ENCODE measurements at places on chromosomes 3 and 15.

DNA sequence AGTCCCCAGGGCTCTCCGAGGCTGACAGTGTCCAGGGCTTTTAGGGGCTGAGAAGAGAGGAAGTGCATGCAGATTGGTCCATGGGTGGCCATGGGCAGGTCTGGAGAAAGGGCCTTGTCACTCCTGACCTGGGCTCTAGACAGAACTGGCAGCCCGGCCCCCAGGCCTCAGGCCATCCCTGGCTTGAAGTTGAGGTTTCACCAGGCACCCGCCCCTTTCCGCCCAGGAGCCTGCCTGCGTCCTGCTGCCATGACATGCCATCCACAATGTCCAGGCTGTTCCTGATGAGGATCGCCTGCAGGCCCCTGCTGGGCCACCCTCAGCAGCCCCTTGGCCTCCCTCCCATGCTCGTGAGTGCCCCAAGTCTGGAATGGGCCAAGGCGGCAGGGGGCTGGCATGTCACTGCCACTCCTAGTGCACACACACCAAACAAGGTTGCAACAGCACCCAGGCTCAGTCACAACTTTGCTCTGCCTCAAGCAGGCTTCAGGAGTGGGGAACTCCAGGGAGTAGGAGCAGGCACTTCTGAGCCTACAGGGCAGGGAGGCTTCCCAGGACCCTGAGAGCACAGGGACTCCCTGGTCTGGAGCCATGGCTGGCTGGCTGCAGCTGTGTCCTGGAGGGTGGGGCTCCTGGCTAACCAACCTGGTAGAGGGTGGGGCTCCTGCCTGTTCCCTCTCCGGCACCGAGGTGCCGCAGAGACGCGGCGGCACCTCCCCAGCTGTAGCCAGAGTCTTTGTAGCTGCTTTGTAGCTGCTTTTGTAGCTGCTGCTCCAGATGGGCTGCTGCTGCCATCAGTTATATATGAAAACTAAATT lies 1457.1 kb upstream of the GBE1 start:
- no peak for DNase-seq

GRCh38 chr3:115635406-115635805 lies 12.1 kb downstream of the GAP43 start:
- no peak for DNase-seq

DNA sequence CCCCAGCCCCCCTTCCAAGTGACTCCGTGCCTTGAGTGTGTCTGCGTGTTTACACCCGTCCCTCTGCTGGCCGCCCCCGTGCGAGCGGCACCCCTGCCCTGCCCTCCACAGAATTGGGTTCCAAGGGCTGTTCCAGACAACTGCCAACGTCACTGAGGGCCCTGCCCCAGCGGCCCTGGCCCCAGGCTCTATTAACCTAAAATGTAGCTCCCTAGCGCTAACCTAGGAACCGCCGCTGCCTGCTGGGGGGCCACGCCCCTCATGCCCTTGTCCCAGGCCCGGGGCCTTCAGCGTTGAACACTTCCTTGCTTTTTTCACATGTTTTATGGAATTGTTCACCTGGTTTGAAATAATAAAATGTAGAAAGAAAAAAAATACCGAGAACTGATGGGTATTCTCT lies 10.0 kb upstream of the SEMA3B start:
- no peak for DNase-seq

- DNase-seq = peak; percentile 64
These were observed 26.7 kb downstream of the MELTF start for GRCh38 chr3:197002701-197003454.

GRCh38 chr3:57512166-57512565 lies 32.0 kb downstream of the DNAH12 start:
- DNase-seq = no peak

DNA sequence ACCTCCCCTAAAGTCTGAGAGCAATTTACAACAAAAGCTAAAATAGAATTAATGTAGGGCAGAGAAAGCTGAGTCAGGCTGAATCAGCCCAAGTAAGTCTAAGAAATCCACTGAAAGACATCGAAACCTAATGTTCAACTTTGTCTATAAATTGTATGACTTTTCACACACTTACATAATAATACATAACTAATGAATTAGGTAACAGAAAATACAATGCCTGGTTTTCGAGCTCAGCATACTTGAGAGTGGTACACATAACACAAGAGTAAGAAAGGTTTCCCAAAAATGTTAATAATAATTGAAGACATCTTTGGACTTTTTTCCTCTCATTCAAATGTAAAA lies 55.3 kb upstream of the VGLL4 start:
- DNase-seq = peak; percentile 79

GRCh38 chr3:177816667-177817208 lies 619.5 kb upstream of the TBL1XR1 start:
- DNase-seq = peak; percentile 49

- peak; percentile 90 for DNase-seq
These were observed 132.1 kb downstream of the WDR76 start for GRCh38 chr15:43958861-43959330.

All from HCEC 1CT (cell line).